ENCODE measurements at places on chromosomes 2 and 18.

DNA sequence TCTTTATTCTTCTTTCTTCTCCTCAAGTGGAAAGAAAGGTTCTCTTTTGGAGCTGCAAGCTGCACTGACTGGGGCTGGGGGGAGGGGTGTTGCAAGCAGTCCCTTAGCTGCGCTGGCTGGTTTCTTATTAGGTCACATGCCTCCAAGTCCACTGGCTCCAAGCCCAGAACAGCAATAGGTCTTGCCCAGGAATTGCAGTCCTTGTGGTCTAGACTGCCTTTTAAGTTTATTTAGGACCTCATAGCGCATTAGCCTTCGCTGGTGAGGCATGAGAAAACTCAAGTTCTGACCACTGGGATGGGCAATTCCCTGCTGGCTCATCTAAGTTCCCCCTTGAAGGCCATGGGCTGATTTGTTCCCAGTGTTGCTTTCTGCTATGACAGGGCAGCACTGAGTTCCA is 138.6 kb upstream of the SCN7A start:
- peak; percentile 5 for DNase-seq

- DNase-seq, result no peak
These were observed 94.3 kb downstream of the HDAC4 start for GRCh38 chr2:239306274-239307220.

GRCh38 chr2:201004370-201004769 is 40.9 kb upstream of the ORC2 start:
- DNase-seq, result no peak

GRCh38 chr2:8693157-8693821 is 11.4 kb downstream of the ID2 start:
- DNase-seq, result no peak

- no peak for DNase-seq
These were observed 23.8 kb downstream of the SMAD4 start for GRCh38 chr18:51053814-51054213.

DNA sequence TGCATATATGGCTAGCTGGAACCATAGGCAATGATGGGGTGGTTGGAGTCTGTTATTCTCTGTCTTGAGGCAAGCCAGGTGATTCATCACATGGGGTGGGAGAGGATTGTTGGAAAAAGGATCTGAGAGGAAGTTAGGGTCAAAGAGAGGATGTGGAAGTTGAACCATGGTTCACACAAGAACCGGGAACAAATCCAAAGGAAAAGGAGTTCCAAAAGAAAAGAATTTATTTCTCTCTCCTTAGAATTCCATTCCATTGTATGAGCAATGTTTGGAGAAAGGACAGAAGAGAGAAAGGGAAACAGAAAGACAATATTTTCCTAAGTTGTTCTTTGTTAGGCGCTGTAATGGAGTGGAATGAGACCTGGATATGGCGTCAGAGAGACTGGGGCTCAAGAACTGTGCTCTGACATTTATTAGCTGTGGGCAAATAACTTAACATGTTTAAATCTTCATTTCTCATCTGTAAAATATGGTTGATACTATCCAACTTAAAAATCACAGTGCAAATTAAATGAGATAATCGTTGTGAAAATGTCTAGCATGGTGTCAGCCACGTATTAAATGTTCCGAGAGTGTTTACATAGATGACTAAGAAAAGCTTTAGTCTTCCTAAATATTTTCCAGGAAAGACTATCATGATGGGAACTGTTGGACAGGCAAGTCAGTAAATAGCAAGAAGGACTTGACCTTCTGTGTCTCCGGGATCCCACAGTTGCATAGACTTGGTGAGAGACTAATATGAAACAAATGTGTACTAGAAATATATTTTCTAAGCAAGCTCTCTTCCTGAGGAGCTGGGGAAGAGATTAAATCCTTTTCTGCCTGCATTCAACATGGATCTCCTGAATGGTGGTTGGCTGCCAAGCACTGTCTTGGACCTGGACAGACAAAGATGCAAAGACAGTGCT is 71.4 kb downstream of the TRIB2 start:
- DNase-seq, result no peak

DNA sequence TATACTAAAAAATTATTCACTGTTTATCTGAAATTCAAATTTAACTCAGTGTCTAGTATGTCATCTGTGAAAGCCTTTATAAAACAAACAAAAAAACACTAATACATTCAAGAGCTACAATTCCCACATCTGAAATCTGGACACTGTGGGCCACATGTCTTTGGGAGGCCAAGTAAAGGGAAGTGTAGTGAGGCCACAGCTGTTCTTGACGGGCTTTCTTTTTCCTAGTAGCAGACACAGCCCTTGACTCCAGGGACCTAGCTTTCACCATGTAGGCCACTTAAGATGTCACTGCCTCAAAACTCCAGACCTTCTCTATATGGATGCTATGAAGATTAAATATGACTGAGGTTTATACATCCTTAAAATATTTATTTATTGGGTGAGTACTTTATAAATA is 91.1 kb downstream of the RBMS1 start:
- no peak for DNase-seq

GRCh38 chr2:229261599-229261998 is 9.5 kb downstream of the PID1 start:
- no peak for DNase-seq

DNA sequence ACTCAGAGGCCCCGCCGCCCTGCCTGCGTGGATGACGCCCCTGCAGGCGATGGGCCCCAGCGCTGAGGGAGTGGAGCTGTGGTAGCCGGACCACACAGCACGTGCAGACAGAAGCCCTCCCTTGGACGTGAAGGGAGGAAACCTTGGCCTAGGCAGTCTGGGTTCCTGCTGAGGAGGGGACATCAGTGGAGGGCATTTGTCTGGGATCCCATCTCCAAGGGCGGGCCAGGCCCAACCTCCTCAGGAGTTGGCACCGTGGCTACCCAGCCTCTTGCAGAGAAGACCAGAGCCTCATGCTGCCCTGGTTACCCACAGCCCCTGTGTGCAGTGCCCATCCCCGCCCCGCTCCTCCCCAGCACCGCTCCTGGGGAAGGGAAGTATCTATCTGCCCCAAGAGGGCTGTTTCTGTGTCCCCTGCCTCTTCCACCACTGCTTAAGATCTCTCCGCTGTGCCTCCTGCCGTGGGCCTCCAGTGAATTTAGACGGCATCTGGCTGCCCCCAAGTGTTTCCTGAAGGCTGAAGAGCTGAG is 241.8 kb downstream of the KLHL29 start:
- DNase-seq, result no peak

GRCh38 chr2:64330281-64331113 is 123.5 kb upstream of the LGALSL start:
- DNase-seq, result peak; percentile 79

- no peak for DNase-seq
These were observed 14.6 kb upstream of the ACYP2 start for GRCh38 chr2:54100772-54101171.

- no peak for DNase-seq
These were observed 2010.0 kb upstream of the PIK3C3 start for GRCh38 chr18:39945076-39945475.

GRCh38 chr2:173972636-173973035 is 7.5 kb upstream of the SP3 start:
- no peak for DNase-seq

DNA sequence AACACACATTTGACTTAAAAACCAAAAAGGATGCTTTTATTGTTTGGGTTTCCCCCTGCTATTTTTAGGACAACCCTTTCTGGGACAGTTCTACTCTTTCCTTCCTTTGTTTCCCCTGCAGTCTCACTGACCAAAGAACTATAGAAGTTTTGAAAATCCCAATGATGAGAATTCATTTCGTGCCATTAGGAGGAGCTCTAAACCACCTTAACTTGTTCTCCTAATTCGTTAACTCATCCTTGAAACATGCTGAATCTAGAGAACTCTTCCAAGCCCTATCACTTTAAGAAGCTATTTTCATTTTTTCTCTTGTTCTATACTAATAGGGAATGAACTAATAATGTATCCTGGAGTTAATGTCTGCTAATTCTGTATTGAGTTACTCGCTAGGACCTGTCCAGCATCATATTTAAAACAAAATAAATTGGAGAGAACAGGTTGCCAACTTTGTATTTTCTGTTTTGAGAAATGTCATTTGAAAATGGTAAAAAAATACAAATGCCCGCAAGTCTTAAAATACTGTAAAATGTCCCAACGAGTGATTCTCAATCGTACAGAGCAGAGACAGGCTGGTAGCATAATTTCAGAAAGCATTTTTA is 62.9 kb downstream of the AFTPH start:
- peak; percentile 8 for DNase-seq

- no peak for DNase-seq
These were observed 1485.1 kb upstream of the TMEFF2 start for GRCh38 chr2:193679847-193680246.

GRCh38 chr18:49277395-49278036 is 182.9 kb downstream of the DYM start:
- DNase-seq, result no peak

DNA sequence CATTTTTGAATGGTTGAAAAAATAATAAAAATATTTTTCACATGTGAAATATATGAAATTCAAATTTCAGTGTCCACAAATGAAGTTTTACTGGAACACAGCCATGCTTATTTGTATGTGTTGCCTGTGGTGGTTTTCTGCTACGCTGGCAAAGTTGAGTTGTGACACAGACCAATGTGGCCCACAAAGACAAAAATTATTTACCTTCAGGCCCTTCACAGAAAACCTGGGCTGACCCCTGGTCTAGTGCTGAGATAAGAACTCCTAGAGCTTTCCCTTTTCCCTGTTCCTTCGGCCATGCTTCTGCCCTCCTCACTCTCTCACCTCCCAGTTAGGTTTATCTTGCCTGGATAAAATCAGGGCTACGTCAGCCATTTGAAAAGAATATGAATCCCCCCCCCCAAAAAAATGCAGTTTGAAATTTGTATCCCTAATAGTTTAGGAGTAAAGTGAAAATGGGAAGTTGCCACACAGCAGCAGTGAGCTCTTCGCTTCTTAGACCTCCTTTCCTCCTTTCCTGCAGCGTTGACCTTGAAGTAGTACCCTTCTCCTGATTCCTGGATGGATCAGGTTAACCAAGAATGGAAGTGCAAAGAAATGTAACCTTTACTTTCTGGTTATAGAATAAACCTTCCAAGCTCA is 91.0 kb downstream of the LIMS1 start:
- no peak for DNase-seq

DNA sequence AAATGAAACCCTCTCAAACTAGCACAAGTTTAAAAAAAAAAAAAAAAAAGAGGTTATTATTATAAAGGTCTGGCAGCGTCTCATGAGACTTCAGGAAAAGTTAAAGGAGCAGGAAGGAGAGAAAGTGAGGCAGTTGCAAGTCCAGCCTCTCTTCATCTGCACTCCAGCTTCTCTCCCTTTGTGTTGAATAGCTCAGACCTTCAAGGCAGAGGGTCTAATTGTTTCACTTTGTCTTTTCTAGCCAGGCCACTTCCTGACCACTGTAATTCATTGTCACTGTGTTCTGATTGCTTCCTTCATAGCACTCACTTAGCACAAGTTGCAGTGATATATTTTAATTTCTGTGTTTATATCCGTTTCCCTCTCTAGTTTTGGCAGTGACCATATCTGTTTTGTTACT is 99.9 kb downstream of the SPATS2L start:
- no peak for DNase-seq

DNA sequence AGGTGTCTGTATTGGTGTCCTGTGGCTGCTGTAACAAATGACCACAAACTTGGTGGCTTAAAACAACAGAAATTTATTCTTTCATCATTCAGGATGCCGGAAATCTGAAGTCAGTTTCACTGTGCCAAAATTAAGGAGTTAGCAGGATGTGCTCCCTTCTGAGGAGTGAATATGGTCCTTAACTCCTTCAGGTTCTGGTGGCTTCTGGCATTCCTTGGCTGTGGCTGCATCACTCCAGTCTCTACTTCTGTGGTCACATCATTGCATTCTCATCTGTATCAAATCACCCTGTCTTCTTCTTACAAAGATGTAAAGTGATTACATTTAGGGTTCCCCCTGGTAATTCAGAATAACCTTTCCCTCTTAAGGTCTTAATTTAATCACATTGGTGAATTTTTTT is 12.6 kb downstream of the GPD2 start:
- DNase-seq, result no peak

DNA sequence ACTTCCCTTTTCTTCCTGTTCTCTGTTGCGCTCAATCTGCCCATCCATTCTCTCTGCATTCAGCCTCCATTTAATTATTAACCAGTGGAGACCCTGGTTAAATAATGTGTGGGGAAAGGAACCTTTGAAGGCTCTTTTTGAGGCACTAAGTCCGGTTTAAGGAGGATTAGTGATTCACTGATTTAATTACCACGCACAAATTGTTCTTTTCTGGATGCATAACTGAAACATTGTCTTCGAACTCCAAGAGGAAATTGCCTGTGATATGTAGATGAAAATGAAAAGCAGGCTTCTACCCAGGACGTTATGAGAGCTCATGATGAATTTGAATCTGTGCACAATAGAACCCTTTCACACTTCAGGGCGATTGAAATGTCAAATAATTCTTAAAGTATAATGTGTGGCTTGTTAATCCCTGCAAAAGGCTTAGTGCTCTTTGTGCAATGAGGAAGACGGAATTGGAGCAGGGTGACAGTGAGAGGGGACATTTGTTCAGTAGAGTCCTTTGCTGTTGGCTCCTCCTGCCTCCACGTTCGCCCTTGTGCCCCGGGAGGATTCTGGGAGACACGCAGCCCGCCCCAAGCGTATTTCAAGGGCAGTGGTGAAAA is 51.1 kb upstream of the ZNF236 start:
- no peak for DNase-seq

- peak; percentile 23 for DNase-seq
These were observed 139.9 kb downstream of the TANC1 start for GRCh38 chr2:159108181-159108893.

- no peak for DNase-seq
These were observed 478.3 kb downstream of the ZEB2 start for GRCh38 chr2:144041612-144042011.

DNA sequence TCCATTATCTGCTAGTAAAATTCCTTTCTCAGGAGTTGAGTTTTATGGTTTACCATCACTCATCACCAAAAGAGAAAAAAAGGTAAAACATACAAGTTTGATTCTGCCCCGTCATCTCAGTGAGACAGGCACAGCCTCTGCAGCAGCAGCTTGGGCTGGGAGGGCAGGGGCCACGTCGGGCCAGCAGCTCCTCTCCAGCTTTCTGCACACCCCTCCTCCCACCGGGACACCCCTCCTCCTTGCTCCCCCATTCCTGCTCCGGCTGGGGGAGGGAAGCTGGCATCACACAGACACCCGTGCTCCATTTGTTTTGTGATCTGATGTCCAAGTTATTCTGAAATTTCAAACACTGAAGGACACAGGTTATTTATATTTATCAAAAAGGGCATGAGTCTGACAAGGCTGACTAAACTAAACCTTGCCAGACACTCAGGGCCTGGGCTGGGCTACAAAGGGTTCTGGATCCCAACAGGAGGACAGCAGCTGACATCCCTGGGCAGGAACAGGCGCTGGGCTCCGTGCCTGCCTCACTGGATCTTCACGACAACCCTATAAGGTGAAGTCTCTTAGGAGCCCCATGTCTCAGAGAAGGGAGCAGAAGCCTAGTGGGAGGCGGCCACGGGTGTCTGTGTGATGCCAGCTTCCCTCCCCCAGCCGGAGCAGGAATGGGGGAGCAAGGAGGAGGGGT is 71.4 kb downstream of the HDAC4 start:
- no peak for DNase-seq

GRCh38 chr18:2662990-2663389 is 7.5 kb downstream of the SMCHD1 start:
- DNase-seq, result no peak

- DNase-seq, result no peak
These were observed 65.7 kb upstream of the GLI2 start for GRCh38 chr2:120669971-120670370.

Data from NCI-H1092 treated with DMSO at 0.1 percent for 48 hours (cell line).